RKO (cell line): ENCODE measurements at places on chromosomes 16 and 17.

DNA sequence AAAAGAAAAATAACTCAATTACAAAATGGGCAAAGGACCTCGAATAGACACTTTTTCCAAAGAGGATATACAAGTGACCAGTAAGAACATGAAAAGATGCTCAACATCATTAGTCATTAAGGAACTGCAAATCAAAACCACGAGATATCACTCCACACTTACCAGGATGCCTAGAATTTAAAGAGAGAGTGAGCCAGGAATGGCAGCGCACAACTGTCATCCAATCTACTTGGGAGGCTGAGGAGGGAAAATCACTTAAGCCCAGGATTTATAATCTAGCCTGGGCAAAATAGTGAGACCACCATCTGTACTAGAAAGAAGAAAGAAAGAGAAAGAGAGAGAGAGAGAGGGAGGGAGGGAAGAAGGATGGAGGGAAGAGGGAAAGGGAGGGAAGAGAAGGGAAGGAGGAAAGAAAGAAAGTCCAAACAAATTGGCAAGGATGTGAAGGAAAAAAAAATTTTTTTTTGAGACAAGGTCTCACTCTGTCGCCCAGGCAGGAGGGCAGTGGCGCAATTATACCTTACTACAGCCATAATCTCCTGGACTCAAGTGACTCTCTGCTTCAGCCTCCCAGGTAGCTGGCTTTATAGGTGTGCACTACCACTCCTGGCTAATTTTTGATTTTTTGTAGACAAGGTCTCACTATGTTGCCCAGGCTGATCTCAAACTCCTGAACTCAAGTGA, 22.6 kb downstream of the TBX2 start:
- DNase-seq = no peak

DNA sequence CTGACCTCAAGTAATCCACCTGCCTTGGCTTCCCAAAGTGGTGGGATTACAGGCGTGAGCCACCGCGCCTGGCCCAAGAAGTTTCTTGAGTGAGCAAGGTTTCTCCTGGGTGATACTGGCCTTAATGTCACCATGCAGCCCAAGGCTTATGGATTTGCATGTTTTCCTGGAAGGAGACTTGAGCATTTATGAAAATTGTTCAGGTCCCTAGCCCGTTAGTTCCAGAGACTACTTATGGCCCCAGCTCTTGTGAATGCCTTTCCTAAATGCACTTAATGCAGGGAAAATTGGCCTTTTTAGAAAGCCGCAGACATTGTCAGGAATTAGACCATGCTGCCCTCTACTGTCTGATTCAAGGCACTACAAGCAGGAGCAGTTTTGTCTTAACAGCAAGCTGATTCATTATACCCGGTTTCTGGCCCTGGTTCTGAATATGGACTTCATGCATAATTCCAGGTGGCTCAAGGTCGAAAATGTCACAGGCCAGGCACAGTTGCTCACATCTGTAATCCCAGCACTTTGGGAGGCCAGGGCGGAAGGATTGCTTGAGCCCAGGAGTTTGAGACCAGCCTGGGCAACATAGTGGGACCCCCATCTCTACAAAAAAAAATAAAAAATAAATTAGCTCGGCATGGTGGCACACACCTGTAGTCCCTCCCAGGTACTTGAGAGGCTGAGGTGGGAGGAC, 91.3 kb downstream of the SNX29 start:
- DNase-seq = peak; percentile 84

DNA sequence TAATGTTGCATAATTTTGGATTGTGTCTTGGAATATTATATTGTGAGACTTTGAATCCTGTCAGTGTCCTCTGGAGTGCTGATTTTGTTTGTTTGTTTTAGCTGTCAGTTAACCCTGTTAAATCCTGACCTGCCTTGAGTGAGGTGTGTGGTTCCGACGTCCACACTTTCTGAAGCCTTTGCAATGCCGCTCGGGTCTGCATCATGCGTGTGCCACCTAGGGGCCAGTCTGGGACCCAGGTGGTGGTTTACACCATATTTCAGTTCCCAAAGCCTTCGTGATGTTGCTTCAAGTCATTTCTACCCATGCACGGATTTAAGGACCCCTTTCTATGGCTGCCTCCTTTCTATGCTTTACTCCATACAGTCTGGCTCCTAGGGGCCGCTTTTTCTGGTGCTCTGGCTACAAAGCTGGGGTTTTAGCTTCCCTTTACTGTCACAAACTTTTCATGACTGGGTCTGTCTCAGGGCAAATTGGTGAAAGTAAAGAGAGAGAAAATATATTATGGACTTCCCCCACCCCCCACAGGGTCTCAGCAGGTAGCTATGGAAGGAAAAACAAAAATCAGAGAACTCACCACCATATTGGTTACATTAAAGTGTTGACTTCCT, 11.4 kb upstream of the OR4D1 start:
- peak; percentile 31 for DNase-seq

DNA sequence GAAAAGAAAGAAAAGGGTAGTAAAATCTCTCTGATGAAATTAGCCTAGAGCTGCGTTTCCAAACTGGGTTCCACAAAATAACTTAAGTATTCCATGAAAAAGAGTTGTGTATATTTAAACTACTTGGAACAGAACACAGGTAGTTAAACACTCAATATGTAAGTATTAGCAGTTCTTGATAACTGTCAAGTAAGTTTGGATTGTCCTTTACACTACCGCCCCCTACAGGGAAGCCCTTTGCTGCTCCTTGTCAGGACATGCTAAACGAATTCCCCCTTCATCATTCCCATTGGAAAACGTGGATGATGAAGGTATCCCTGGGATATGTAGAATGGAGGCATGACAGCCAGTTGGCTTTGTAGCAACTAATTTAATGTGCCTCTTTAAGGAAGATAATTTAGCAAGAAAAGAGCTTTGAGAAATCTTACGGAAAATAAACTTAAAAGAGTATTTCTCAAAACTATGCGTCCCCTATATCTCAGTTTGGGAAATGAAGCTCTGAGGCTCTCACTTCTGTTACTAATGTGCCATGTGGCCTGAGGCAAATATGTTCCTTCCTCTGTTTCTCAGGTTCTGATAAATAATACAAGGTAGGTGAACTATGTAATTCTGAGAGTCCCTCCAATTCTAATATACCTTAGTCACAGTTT, 18.8 kb downstream of the NCBP3 start:
- DNase-seq = peak; percentile 50

DNA sequence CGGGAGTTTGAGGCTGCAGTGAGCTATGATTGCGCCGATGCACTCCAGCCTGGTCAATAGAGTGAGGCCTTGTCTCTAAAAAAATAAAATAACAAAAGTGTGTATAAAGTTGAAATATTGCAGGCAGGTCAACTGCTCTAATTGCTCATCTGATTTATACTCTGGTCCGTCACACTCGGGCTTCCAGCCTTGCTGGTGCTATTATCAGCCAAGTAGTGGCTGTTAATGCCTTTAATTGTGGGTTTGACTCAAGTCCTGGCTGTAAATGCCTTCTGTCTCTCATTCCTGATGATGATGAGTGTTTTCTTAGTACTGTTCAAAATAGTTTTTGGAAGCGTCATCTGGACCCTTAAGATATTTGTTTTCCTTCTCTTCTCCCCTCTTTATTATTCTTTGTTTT, 18.4 kb downstream of the SYT17 start:
- no peak for DNase-seq

GRCh38 chr17:2694381-2695242, 17.0 kb downstream of the CLUH start:
- no peak for DNase-seq
